Kidney (tissue), 22 donors: ENCODE measurements at places on chromosomes 5 and 9. TPM values are rescaled to one million over a fixed set of nuclear protein-coding genes. Genes with fewer than 3 reads are reported as not detected.

The SLC23A1 gene
- total RNA-seq: 3.5 TPM

- no peaks in the 10 kb centered on the region for H3K36me3 ChIP-seq
- peak overlapping the region; percentile 95 for H3K4me3 ChIP-seq
- H3K27me3 ChIP-seq: no peaks in the 10 kb centered on the region
- peak overlapping the region; percentile 98 for H3K27ac ChIP-seq
- DNase-seq: no peak
Observed at GRCh38 chr5:96703384-96703920, 41.3 kb downstream of the CAST start.

DNA sequence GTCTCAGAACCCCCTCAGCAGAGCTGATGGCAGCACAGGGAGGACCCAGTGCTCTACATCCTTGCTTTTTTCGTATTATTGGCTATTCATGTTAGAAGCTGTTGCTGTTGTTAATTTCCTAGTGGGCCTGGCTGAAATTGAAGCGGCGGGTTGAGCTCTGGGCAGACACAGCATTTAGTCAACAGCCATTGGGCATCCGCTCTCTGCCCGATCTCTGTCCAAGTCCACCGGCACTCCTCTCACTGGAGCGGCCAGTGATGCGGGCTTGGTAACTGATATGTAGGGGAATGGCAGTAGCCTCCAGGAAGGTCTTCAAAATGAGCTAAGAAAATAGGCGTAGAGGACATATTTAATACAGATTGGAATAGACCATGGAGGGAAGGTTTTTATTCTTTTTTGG lies 1.3 kb upstream of the GARNL3 start:
- no peaks in the 10 kb centered on the region for H3K36me3 ChIP-seq
- no peak overlapping the region for H3K4me3 ChIP-seq
- H3K4me1 ChIP-seq: no peaks in the 10 kb centered on the region
- H3K27me3 ChIP-seq: no peaks in the 10 kb centered on the region

The TUSC1 gene
- 17.6 TPM for total RNA-seq

The NEUROG1 gene
- not detected for total RNA-seq

DNA sequence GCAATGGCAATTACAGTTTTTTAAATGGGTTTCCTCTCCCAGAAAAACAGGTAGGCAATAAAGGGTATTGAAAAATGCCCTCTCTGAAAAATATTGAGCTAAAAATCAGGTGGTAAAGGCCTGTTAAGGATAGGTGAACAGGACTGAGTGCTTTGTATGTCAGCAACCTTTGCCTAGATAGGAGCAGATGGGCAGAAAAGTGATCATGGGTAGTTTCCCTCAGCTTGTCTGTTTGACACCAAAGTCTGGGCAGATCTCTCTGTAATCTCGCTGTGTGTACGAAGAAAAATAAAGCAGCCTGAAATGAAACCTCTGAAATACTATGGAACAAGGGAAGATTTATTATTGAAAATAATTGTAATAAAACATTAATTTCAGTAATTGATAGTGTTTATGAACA lies 15.8 kb downstream of the RNF180 start:
- peak overlapping the region; percentile 23 for H3K27ac ChIP-seq
- no peaks in the 10 kb centered on the region for H3K4me1 ChIP-seq
- DNase-seq: no peak

DNA sequence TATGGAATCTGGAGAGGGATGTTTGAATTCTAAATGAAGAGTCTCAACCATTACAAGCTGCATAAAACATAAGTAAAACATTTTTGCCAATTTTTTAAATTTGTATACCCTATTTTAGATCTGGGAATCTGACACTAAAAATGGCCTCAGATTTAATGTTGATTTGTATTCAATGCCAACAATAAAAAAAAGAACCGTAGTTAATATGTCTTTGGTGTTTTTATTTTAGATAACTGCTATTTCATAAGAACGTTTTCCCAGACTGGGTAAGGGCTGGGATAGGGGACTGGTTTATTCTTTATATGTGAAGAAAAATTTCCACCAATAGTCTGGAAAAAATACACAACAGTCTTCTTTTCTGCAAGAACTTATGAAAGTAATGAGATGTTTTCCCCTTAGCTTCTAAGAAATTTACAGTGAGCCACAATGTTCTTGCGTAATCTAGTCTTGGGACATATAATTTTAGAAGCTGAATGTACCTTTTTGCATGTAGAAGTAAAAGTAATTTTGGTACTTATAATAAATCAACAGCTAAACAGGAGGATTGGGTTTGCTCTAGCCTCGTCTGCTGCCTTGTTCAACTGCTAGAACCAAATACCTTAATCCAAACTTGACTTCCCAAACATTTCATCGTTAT lies 244.6 kb upstream of the EFNA5 start:
- H3K36me3 ChIP-seq: no peaks in the 10 kb centered on the region
- H3K4me1 ChIP-seq: no peaks in the 10 kb centered on the region
- no peak overlapping the region for H3K4me3 ChIP-seq
- H3K27me3 ChIP-seq: no peaks in the 10 kb centered on the region

The CDX1 gene
- total RNA-seq: not detected
